ENCODE measurements at places on chromosomes 3 and 15. TPM values are rescaled to one million over a fixed set of nuclear protein-coding genes. Genes with fewer than 3 reads are reported as not detected.

The ABHD17C gene
- total RNA-seq: 4.0 TPM

The ENTPD3 gene
- total RNA-seq: not detected

The VPS13C gene
- 11.2 TPM for total RNA-seq

The AMOTL2 gene
- 197 TPM for total RNA-seq

The CCR5 gene
- total RNA-seq: not detected

The TYRO3 gene
- 32.4 TPM for total RNA-seq

- DNase-seq: peak; percentile 44
Measured at GRCh38 chr15:52183562-52184173, 7.5 kb downstream of the GNB5 start.

DNA sequence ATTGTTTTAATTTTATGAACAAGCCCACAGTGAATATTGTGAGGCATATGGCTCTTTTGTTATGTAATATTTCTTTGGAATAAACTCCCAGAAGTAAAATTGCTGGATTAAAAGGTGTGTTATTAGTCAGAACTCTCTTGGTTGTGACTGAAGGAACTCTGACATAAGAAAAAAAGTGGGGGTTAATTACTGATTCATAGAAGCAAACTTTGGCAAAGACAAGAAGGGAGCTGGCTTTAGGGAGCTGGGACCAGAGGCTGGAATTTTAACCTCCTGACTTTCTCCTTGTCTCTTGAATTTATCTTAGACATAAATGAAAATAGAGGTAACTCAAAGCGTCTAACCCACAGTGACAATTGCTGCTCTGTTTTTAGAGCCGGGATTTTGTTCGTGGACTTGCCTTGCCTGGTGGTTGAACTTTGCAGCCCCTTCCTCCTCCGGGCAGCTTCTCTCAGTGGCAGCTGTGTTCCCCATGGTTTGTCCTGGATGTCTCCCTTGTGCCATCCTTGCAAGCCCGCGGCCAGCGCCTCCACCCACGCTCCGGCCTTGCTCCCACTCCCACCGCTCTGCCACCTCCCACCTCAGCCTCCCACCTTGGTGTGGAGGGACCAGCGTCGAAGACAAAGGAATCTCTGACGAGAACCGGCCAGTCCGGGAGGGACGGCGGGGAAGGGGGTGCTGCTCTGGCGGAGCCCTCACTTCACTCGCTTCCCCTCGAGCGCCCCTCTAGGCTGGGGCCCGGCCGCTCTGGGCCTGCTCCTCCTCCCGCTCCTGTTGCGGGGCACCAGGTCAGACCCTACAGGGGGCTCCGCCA, 28.0 kb downstream of the ARHGAP31 start:
- peak; percentile 66 for DNase-seq

GRCh38 chr3:169812332-169813235, at the start of the genes LRRC34 and LRRIQ4:
Gene LRRC34 (minus strand): TSS chr3:169812904. CDS start chr3:169812548, 356 bp downstream.
Gene LRRIQ4 (plus strand): TSS chr3:169812870. CDS start chr3:169821922, 9,052 bp downstream.
- DNase-seq: no peak

DNA sequence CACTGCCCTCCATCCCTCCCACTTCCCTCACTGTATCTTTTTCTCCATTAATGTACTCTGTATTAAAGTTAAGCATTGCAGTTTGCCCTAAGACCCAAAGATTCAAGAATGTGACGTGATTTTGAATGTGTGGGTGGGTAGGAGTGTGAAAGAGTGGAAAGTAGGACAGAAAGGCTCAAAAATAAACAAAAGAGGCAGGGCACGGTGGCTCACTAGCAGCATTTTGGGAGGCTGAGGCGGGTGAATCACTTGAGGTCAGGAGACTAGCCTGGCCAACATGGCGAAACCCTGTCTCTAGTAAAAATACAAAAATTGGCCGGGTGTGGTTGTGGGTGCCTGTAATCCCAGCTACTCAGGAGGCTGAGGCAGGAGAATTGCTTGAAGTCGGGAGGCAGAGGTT, 18.4 kb downstream of the TFRC start:
- no peak for DNase-seq

DNA sequence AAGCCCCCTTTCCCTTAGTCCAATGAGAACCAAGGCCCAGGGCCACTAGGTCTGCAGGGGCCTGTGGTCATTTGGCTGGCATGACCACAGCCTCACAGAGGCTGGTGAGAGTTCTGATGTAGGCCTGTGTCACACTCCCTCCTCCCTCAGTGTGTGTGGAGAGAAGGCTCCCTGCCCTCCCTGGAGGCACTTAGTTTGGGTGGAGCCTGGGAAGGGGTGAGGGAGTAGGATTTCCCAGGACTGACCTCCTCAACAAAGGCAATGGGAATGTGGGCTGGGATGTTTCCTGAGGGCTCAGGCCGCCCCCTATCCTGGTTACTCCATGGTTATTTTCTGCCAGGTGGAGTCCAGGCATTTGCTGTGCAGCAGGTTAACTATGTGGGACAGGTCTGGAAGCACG, 7.6 kb downstream of the TEX264 start:
- no peak for DNase-seq

DNA sequence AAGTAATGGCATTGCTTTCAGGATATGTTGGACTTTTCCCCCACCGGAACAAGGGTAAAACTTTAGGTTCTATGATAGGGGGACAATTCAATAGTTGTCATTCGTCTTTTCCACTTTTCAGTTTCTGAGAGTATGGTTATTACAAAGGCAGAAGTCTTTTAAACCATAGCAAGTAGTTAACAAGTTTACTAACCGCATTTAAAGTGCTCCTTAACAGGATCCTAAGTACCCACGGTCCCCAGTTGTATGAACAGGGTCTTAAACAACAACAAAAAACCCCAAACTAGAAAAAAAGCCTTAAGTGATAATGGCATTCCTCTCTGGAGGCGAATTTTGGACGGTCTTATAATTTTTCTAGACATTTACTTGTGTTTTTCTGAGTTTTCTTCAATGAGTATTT, 831 bp downstream of the IFT57 start:
- DNase-seq: peak; percentile 10

GRCh38 chr15:83292317-83292716, 7.9 kb upstream of the BNC1 start:
- peak; percentile 62 for DNase-seq

DNA sequence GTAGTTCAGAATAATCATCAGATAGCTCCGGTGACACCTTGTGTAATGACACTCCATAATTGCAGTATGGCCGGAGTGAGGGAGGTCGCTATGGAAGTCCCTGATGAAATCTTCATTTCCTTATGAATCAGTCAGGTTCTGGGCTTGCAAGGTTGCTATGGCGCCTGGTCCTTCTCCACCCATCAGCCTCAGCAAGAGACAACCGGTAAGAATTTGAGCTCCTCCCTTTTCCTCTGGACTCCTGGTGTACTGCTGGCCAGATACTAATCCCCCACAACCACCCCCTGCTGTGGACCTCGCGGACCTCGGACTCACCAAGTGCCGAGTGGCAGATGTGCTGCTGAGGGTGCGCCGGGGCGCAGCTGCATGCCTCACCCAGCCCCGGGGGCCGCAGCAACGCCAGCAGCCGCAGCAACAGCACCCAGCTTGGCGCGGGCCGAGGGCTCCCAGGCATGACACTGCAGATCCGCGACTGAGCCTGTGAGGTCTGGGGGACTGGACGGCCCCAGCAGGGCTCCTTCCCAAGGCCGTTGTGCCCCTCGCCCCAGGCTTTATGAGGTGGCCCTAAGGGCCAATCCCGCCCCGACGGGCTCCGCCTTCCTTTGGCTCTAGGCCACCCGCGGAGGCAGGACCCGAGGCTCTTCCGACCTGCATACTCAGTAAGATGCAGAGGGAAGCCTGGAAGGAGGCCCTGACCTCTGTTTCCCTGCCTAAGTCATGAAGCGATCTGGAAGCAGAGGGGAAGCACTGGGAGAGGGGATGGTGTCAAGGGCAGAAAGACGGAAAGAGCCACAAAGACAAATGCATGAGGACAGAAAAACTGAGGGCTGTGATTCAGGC, at the start of gene TIMP4:
Gene TIMP4 (minus strand): TSS at position 526 of the 840 bp plus-strand sequence. CDS start 72 bp downstream, at position 454.
- peak; percentile 5 for DNase-seq

DNA sequence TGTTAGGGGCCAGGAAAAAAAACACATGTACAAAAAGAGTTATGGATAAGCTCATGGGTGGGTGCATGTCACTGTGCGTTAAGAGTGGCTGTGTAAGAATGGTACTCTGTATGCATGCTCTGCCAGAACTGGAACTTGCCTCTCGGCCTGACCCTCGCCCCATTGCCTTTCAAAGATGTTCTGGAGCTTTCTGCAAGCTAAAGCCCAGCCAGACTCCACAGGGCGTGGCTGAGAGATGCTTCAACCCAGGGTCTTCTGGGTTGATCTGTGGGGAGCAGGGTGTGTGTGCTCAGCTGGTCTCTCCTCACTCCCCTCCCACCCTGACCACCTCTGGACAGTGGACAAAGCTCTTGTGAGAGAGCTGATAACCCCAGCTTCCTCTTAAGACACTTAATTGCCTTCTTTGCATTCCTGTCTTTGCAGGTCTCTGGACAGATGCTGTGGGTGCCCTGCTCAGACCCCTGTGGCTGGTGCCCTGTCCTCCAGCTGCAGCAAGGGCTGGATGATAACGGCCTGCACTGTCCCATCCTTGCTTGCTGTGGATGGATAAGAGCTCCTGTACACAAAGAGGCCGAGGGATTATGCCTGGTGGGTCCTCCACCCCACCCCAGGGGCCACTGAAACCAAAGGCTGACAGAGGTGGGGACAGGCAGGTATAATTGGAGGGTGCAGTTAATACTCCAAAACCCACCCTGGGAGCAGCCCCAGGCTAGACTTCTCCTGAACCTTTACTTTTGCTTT, 28.7 kb downstream of the ALDH1L1 start:
- DNase-seq: no peak

DNA sequence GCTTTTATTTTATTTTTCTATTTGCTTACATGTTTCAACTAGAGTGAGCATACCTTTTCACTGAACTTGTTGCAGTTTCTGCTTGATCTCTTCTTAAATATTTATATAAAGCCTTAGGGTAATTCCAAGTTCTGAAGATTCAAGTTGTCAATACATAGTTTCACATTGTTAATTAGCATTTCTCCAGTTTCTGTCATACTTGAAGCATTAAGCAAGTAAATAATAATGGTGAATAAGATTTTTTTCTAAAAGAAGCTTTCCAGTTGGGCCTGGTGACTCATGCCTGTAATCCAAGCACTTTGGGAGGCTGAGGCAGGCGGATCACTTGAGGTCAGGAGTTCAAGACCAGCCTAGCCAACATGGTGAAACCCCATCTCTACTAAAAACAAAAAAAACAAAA, 53.9 kb downstream of the CALML4 start:
- no peak for DNase-seq

DNA sequence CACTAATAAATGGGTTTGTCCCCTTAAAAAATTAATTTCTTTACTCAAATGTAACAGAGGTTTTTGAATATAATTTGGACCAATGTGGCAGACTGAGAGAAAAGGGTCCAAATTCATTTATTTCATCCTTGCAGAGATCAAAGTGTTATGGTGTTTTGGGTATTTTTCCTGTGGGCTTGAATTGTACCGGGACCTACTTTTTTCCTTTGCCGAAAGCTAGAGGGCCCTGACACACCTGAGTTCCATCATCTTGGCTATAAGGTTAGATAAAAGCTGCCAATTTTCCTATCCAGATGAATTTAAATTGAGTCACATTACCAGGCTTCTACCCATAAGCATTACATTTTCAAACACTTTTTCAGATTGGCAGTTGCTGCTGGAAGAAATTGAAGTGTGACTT, 908 bp downstream of the CCNB2 start:
- peak; percentile 5 for DNase-seq

GRCh38 chr3:65483480-65483879, 555.2 kb downstream of the MAGI1 start:
- DNase-seq: no peak

GRCh38 chr3:30832961-30833575, 61.4 kb downstream of the GADL1 start:
- no peak for DNase-seq

- DNase-seq: no peak
Measured at GRCh38 chr3:140914384-140914945, 27.2 kb upstream of the SLC25A36 start.

DNA sequence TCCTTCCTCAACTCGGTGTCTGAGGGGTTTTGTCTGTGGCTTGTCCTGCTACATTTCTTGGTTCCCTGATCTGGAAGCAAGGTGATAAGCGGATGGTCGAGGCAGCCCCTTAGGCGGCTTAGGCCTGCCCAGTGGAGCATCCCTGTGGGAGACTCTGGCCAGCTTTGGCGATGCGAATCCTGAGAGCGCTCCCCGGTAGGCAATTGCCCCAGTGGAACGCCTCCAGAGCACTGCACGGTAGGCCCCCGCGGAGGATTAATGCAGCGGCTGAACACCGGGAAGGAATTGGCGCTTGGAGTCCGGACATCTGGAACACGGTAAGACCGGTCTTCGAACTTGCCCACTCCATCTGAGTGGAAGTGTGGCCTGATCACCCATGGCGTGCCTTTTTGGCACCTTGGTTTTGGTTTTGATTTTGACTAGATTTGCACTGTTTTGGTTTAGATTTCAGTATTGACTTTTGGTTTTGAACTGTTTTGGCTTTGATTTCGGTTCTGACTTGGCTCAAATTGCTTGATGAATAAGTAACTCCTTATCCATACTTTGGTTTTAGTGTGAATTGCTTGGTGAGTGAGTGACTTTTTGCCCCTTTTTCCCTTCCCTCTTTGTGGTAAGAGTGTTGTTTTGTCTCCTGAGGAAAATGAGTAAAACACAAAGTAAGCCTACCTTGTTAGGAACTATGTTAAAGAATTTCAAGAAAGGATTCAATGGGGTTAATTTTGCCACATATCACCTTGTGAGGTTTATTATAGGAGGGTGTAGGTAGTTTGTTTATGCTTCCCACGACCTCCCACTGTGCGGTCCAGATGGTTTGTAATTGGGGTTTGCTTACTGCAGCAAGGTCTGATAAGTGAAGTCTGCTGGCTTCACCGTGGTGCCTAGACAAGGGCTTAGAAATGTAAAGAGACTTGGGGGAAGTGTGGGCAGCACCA, 27.1 kb upstream of the GPR156 start:
- no peak for DNase-seq

DNA sequence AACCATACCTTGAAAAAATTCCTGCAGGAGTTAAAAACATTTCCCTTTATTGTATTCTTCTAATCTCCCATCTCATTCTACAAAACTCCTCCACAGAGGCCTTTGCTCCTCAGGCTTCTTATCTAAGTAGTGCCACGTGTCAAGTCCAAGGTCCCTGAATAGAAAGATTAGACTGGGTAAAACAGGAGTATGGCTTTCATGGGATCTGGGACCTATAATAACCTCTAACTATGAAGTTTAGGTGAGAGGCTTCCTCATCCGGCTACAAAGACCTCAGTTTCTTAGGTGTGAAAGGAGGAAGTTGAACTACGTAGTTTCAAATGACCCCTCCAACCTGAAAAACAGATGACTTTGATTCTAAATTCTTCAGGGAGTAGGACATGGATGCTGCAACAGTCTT, 20.0 kb downstream of the GPR15 start:
- DNase-seq: no peak

Measured in HT1080 (cell line).